ENCODE measurements at places on chromosomes 1 and 21.
A peak's percentile ranks its signal among the peaks of the same experiment; 100 is the strongest.

- ATAC-seq = no peak
Observed at GRCh38 chr1:77514921-77515776, 167.3 kb downstream of the ZZZ3 start.

DNA sequence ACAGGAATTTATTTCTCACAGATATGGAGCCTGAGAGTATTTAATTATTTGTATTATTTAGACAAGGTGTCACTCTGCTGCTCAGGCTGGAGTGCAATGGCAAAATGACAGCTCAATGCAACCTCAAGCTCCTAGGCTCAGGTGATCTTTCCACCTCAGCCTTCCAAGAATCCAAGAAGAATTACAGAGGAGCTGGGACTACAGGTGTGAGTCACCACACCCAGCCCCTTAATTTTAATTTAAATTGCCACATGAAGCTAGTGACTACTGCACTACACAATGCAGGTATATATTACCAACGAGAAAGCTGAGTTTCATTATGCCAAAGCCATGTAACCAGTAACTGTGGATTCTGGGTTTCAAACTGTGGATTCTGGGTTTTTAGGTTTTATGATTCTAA, 2.1 kb downstream of the KHDC4 start:
- ATAC-seq = no peak

GRCh38 chr1:202956969-202957368, 1.1 kb downstream of the ADIPOR1 start:
- no peak for ATAC-seq

- no peak for ATAC-seq
Observed at GRCh38 chr21:40837456-40837855, 9.5 kb downstream of the DSCAM start.

GRCh38 chr1:36034692-36035091, 49.2 kb upstream of the TEKT2 start:
- no peak for ATAC-seq

DNA sequence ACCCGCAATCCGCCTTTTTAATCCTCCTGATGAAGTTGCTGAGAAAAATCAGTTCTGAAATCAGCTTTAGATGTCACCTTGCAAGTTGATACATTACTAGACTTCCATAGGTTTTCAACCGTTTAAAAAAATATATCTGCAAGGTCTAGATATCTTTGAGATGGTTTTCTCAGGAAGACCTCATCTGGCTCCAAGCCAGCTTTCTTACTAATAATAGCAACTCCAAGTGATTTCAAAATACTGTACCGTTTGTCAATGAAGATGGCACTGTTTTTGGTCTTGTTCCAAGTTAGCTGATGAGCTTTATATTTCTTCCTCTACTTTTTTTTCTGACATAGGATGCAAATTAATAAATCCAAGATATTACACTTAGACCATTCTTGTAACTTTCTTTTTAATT, 40.3 kb downstream of the LRRC8C start:
- no peak for ATAC-seq

DNA sequence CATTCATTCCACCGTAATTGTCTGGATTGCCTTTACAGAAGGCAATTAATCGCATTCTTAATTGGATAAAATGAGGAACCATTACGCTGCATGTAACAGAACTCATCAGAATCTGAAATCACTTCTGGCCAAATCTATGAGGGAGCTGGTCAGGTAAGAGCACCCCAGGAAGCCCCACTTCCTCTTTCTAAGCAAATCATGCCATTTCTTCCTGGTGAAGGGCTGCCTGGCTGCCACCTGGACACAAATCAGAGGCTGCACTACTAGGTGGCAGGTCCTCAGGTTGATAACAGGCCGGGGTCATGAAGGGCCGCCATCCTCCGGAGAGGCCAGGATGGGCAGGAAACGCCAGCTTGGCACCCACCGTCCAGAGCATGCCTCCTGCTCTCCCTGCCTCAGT, 73.7 kb downstream of the CAPZB start:
- no peak for ATAC-seq

- no peak for ATAC-seq
Observed at GRCh38 chr1:184553845-184554244, 167.0 kb downstream of the C1orf21 start.

- ATAC-seq = no peak
Observed at GRCh38 chr1:112004076-112004475, 14.6 kb upstream of the KCND3 start.

DNA sequence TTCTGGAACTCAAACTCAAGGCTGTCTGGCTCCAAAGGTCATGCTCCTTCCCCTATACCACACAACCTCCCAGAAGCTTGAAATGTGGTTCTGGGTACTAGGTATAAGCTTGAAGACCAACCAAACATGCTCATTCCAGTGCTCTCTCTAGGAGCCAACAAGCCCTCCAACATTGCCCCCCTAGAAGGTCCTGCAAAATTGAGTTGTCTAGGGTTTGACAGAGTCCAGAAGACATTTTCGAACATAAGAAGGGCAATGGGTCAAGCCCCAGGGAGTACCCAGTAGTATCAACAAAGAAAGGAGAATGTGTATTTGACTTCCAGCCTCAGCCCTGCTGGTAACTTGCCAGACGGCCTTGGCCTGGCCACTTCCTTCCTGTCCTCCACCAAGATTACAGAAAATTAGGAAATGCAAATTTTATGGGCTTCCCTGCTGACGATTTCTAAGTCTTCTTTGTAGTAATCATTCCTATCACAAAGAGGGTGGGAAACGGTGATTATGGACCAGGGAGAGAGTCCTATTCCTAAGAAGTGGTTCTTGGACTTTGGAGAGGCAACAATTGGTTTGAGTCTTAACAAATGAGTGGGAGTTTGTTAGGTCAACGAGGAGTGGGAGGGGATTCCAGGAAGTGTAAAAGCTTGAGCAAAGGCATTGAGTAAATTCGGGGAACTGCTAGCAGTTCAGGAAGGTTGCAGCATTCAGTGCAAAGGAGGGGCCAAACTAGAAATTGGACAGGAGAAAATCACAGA, 18.7 kb upstream of the SLAMF1 start:
- peak; percentile 31 for ATAC-seq

DNA sequence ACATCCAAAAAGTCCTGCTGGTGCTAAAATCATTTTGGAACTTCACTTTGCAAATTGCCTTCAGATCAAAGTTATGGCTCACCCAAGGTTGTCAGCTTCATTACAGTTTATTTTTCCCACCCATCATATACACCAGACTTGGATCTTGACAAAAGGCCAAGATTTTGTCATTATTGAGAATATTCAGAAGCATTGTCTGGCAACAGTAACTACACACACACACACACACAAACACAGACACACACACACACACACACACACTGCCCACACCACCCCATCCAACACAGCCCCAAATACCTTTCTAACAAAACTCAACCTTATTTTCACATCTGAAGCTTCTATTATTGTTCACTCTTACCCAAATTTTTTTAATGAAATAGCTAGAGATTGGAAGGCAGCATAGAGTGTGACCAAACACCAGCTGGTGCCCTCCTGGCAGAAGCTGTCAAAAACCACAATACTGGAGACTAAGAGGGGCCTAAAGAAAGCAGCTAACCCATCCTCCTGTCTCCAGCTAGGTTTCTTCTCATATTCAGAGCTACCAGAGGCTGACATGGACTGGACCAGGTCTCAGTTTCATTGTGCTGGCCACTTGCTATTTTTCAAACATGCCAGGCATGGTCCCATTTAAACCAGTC, 139.1 kb upstream of the ZC3H11B start:
- ATAC-seq = no peak

DNA sequence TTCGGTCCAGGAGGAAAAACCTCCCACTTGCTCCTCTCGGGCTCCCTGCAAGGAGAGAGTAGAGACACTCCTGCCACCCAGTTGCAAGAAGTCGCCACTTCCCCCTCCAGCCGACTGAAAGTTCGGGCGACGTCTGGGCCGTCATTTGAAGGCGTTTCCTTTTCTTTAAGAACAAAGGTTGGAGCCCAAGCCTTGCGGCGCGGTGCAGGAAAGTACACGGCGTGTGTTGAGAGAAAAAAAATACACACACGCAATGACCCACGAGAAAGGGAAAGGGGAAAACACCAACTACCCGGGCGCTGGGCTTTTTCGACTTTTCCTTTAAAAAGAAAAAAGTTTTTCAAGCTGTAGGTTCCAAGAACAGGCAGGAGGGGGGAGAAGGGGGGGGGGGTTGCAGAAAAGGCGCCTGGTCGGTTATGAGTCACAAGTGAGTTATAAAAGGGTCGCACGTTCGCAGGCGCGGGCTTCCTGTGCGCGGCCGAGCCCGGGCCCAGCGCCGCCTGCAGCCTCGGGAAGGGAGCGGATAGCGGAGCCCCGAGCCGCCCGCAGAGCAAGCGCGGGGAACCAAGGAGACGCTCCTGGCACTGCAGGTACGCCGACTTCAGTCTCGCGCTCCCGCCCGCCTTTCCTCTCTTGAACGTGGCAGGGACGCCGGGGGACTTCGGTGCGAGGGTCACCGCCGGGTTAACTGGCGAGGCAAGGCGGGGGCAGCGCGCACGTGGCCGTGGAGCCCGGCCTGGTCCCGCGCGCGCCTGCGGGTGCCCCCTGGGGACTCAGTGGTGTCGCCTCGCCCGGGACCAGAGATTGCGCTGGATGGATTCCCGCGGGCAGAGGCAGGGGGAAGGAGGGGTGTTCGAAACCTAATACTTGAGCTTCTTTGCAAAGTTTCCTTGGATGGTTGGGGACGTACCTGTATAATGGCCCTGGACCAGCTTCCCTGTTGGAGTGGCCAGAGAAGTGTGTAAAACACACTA, 45.3 kb downstream of the MRPL39 start:
- peak; percentile 67 for ATAC-seq

- no peak for ATAC-seq
Observed at GRCh38 chr1:228047183-228047466, 35.4 kb upstream of the ARF1 start.

GRCh38 chr1:220887520-220888416, 8.5 kb downstream of the HLX start:
- no peak for ATAC-seq

GRCh38 chr1:152959273-152959672, 11.2 kb upstream of the SPRR4 start:
- no peak for ATAC-seq

- ATAC-seq = no peak
Observed at GRCh38 chr1:60162936-60163335, 89.4 kb upstream of the C1orf87 start.

- no peak for ATAC-seq
Observed at GRCh38 chr1:19708567-19709110, 44.0 kb downstream of the HTR6 start.

DNA sequence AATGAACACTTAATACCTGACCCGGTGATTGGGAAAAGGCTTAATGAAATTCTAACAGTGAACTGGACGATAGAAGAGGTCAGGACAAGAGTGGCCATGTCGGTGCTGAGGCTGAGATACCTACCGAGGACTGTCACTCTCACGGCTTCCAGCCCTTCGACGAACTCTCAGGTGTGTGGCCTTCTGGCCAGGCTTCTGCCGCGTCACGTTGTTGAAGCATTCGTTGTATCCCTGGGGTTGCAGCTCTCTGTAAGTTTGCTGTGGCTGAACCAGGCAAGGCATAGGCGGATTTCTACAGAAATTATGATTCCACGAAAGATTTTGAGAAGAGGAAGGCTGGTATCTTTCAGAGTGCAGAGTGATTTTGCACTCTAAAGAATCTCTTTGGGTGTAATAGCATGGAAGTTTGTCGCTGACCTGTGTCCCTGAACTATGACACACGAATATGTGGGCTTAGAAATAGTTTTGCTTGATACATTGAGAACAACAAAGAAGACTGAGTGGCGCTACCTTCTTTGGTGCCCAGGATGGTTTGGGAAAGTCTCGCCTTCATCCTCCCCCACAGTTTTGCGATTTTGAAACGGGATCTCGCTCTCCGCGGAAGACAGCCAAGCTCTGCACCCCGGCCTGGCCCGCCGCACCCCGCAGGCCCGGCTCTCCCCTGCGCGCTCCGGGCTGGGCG, 403 bp upstream of the EPHX4 start:
- no peak for ATAC-seq

DNA sequence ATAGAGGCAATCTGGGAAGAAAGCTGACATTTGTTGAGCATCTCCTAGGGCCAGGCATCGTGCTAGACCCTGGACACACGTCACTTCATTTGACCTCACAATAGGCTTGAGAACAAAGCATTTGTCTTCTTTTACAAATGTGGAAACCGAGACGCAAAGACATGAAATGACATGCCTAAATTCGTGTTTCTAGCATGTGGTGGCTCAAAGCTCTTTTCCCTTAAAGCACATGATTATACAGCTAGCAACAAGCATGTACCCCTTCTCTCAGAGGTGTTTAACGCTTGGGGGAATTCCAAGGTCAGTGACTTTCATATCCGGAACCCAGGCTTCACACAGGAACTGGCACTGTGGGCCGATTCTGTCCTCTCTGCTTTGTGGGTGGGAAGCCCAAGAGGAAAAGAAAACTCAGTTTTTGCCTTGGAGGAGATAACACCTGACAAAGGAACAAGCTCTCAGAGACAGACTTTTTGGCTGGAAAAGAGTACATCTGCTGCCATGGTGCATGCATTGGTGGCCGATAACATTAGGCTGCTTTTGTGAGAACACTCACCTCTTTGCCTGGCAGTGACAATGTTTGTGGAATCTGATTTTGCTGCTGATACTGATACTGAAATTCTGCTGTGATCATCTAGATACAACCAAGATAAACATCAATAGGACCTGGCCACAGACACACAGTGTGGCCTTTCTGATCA, 15.4 kb upstream of the CD2 start:
- peak; percentile 70 for ATAC-seq

DNA sequence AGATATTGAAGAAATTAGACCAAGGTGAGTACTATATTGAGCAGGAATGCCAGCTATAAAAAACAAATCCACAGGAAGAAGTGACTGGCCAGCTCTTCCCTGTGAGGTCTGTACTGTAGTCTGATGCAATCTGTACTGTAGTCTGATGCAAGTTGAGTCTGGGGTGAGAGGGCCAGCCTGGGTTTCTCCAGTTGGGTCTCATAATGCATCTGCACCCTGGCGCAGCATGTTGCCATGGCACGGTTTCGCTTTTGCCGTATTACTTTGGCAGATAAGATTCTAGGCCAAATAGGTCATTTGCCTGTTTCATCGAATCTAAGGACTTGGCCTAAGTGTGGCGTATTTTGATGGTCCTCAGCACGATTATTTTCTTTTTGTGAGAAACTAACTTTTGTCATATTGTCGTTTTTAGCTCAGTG, 24.4 kb upstream of the PGD start:
- no peak for ATAC-seq

Data from activated CD4-positive, CD25-positive, alpha-beta regulatory T cell treated with anti-CD3 and anti-CD28 coated beads, Interleukin-2, amount 50 U/mL, for 24 hours (primary cell).